ENCODE measurements at places on chromosomes 12 and 14. TPM values are rescaled to one million over a fixed set of nuclear protein-coding genes. Genes with fewer than 3 reads are reported as not detected.

DNA sequence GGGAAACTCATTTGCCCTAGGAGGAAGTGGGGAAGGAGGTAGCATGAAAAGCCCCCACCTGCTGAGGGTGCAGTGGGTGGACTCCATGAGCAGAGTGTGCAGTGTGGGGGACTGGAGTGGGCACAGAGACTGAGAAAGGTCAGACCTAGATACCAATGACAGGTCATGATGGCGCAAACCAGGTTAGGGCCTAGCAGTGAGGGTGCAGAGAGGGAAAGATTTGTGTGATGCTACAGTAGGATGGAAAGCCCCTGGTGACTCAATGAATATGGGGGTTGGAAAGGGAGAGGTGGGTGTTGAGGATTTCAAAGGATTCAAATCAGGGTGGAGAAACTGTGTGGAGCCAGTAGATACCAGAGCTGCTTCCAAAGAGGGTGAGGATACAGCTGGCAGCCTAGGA is 319.2 kb downstream of the DPF3 start:
- no peaks in the 10 kb centered on the region for H3K36me3 ChIP-seq
- peaks cover 24% of the 10 kb centered on the region for H3K4me1 ChIP-seq
- no peak overlapping the region for H3K27ac ChIP-seq
- H3K27me3 ChIP-seq = no peaks in the 10 kb centered on the region

DNA sequence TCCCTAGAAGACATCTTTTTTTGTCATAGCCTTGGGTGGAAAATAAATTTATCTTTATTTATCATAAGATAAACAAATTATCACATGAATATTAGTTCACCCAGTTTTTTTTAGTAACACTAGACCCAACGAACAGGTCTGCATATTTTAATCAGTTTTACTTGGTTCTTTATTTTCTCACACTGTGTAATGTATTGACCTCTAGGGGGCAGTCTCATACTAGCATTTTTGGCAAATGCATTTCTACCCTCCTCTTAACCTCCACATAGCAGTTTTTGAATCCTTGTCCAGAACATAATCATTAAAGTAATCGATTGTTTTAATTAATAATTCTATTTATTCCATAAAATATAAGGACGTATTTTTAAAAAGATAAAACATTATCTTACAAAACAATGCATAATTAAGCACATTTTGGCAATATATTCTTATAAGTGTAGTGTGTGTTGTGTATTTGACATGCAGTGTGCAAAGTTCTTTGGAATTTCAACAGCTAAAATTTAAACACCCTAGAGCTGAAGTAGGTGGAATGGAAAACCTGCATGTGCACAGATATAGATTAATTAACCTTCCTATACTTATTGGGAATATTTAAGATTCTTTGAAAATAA is 31.6 kb upstream of the PTPRQ start:
- no peak overlapping the region for H3K27ac ChIP-seq
- H3K36me3 ChIP-seq = no peaks in the 10 kb centered on the region
- H3K4me3 ChIP-seq = no peak overlapping the region
- H3K27me3 ChIP-seq = no peaks in the 10 kb centered on the region
- DNase-seq = no peak
- H3K4me1 ChIP-seq = no peaks in the 10 kb centered on the region

Gene SPSB2
- total RNA-seq = 2.6 TPM

DNA sequence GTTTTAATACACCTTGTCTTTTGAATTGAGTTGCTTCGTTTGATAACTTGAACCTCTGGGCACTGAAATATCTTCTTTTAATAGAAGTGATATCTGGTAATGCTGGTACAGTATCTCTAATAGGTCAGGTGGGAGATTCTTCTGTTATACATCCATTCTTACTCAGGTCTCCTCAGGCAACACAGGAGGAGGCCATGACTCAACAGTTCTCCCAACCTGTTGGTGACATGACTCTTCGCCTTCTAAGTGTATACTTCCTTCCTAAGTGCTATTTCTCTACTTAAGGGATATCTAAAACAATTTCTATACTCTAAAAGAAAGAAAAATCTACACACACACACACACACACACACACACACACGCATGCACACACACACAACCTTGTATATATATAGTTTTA is 509.1 kb downstream of the PCNX1 start:
- no peaks in the 10 kb centered on the region for H3K36me3 ChIP-seq
- H3K4me3 ChIP-seq = no peak overlapping the region
- no peak overlapping the region for H3K27ac ChIP-seq
- peaks cover 3% of the 10 kb centered on the region for H3K4me1 ChIP-seq
- no peaks in the 10 kb centered on the region for H3K27me3 ChIP-seq
